Tibial artery (tissue), 4 donors: ENCODE measurements at places on chromosomes 2 and 18.

DNA sequence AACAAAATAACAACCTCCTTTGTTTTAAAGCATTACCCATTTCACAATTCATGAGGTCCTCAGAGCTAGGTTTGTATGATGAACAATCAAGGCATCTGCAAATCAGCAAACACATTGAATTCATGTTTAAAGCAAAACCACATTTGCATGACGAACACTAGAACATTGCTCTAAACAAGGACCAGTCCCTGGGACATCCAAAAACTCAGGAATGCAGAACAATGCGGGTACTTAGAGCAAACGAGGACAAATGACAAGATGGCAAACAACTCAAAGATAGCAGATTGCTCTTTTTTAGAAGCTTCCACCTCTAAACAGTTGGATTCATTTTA, 45.7 kb upstream of the RALBP1 start:
- H3K4me1 ChIP-seq: no peaks in the 10 kb centered on the region
- H3K27ac ChIP-seq: no peak overlapping the region
- no peaks in the 10 kb centered on the region for H3K36me3 ChIP-seq

- DNase-seq: no peak
- no peaks in the 10 kb centered on the region for H3K27me3 ChIP-seq
- H3K4me3 ChIP-seq: no peak overlapping the region
- no peaks in the 10 kb centered on the region for H3K36me3 ChIP-seq
- H3K27ac ChIP-seq: no peak overlapping the region
Observed at GRCh38 chr2:204367466-204367865, 177.8 kb upstream of the PARD3B start.

DNA sequence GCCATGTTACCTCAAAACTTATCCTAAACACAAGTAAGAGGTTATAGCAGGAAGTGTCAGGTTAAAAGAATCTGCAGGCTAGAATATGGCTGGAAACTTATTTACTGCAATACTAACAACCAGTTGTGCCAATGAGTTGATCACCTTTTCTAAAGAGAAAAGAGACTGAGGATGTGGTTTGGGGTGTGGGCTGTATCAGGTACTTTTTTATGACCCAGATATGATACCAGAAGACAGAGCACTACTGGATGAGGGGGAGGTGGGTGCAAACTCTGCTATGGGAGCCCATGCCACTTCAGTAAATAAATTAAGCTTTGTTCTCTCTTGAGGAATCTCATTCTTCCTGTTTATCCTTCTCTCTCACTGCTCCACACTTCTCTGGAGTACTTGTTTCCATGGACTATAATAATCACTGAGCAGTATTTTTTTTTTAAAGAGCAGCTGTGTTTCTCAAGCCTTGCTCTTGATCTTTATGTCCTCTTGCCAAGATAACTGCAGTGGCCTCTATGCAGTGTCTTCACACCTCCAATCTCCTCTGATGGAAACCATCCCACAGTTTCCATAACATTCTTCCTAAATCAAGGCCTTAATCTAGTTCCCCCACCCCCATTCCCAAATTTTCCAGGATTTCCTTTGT, 51.2 kb upstream of the NOSTRIN start:
- H3K4me3 ChIP-seq: no peak overlapping the region
- no peak overlapping the region for H3K27ac ChIP-seq
- no peaks in the 10 kb centered on the region for H3K27me3 ChIP-seq
- no peaks in the 10 kb centered on the region for H3K4me1 ChIP-seq
- H3K36me3 ChIP-seq: peaks cover 7% of the 10 kb centered on the region

DNA sequence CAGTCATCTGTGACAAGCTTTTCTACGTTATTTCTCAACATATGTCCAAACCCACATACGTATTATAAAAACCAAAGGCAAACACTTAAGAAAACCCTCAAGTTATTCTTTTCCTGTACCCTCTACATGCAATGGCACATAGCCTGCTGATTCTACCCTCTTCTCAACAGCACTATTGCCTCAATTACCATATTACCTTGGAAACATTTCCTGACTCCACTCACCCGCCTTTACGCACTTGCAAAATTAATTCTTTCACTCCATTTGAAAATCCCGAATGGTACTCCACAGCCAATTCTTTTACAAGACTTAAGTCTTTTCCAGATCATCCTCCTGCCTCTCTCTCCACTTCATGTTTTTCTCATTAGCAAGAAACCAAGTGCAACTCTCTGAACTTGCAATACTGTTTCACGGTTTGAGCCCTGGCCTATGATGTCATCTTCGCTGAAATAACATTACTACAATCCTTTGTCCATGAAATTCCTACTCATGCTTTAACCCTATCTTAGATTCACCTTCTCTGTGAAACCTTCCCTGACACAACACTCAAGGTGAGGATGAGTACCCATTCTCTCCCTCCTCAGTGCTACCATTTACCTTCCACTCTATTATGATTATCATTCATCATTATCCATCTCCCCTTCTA, 29.0 kb downstream of the SESTD1 start:
- H3K4me3 ChIP-seq: no peak overlapping the region
- H3K27me3 ChIP-seq: no peaks in the 10 kb centered on the region
- H3K36me3 ChIP-seq: no peaks in the 10 kb centered on the region
- DNase-seq: no peak
- H3K4me1 ChIP-seq: peaks cover 28% of the 10 kb centered on the region

- H3K36me3 ChIP-seq: no peaks in the 10 kb centered on the region
- no peak overlapping the region for H3K4me3 ChIP-seq
- DNase-seq: peak; percentile 52
- no peaks in the 10 kb centered on the region for H3K27me3 ChIP-seq
- peaks cover 33% of the 10 kb centered on the region for H3K4me1 ChIP-seq
Observed at GRCh38 chr2:98158305-98158704, 71.3 kb downstream of the VWA3B start.

GRCh38 chr2:174788291-174788929, 24.1 kb upstream of the CHRNA1 start:
- no peaks in the 10 kb centered on the region for H3K36me3 ChIP-seq
- H3K4me1 ChIP-seq: no peaks in the 10 kb centered on the region
- H3K4me3 ChIP-seq: no peak overlapping the region
- no peaks in the 10 kb centered on the region for H3K27me3 ChIP-seq
- H3K27ac ChIP-seq: no peak overlapping the region
- no peak for DNase-seq

DNA sequence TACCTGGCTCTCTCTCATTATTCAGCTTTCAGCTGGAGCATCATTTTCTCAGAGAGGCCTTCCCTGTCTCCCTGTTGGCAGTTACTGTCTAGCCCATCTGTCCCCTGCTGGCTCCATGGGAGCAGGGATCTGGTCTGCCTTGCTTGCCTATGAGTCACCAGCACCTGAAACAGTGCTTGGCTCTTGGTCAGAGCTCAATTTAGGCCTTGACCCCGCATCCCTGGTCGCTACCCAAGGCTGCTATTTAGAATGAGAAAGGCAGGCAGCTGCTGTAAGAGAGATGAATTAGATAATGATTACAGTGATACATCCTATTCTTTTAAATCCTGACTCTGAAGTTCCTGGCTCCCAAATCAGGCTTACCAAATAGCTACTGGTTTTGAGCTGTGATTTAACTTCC, 32.9 kb downstream of the KCNE4 start:
- H3K27ac ChIP-seq: no peak overlapping the region
- H3K27me3 ChIP-seq: no peaks in the 10 kb centered on the region

GRCh38 chr18:44245019-44245418, 435.7 kb upstream of the SETBP1 start:
- no peak for DNase-seq
- H3K4me3 ChIP-seq: no peak overlapping the region
- H3K27ac ChIP-seq: no peak overlapping the region
- no peaks in the 10 kb centered on the region for H3K27me3 ChIP-seq
- H3K4me1 ChIP-seq: no peaks in the 10 kb centered on the region

DNA sequence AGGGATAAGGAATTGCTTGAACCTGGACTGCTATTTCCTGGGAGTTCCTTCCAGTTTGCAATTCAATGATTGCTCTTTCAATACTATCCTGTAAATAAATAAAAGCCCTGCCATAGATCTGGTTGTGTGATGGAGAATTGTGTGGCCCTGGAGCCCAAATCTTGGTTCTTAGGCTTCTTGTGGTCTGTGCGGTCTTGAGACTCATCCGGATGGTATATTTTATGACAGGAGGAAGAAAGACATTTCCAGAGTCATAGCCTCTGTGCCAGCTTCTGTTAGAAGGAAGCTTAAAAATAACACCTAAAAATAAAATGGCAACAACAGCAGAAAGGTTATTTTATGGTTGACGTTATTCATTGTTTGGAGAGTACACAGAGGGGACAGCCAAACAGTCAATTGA, 137.7 kb downstream of the ABCA12 start:
- DNase-seq: no peak
- no peaks in the 10 kb centered on the region for H3K27me3 ChIP-seq
- no peaks in the 10 kb centered on the region for H3K4me1 ChIP-seq

- no peak overlapping the region for H3K27ac ChIP-seq
- no peak for DNase-seq
- no peak overlapping the region for H3K4me3 ChIP-seq
- H3K27me3 ChIP-seq: no peaks in the 10 kb centered on the region
- no peaks in the 10 kb centered on the region for H3K36me3 ChIP-seq
Observed at GRCh38 chr18:5196253-5197031, 615 bp downstream of the AKAIN1 start.

GRCh38 chr2:23563673-23564614, 179.0 kb downstream of the KLHL29 start:
- H3K4me3 ChIP-seq: no peak overlapping the region
- DNase-seq: peak; percentile 92
- peaks cover 70% of the 10 kb centered on the region for H3K4me1 ChIP-seq
- peaks cover 6% of the 10 kb centered on the region for H3K36me3 ChIP-seq
- H3K27me3 ChIP-seq: no peaks in the 10 kb centered on the region
- H3K27ac ChIP-seq: peak overlapping the region; percentile 79

DNA sequence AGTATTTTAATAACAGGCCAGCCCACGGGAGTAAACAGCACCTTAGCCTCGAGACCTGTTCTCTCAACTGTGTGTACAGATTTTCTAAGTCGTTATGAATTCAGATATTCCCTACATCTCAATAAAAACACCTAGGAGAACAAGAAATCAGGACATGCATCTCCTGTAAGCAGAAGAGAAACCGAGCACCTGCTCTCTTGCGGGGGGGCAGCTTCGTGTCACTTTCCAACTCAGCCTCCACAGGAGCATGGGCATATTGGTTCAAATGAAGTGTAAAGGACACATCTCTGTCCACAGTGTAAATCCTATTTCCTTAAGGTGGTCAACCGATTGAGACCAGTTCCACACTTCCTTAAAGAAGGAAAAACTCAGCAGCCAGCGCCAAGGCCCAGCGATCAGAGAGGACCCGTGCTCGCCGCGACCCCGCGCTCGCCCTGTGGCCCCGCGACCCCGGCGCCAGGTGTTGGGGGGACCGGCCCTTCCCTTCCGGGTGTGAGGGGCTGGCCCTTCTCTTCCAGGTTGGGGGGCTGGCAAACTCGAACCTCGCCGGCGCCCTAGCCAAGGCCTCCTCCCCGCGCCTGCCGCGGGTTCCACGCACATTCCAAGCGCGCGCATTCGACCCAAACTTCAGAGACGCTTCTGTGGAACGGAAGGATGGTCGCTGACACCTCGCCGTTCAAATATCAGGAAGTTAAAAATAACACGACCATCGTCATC, 652 bp downstream of the SH3YL1 start:
- H3K4me3 ChIP-seq: peak overlapping the region; percentile 87
- no peak overlapping the region for H3K27ac ChIP-seq
- H3K4me1 ChIP-seq: peaks cover 4% of the 10 kb centered on the region
- H3K36me3 ChIP-seq: no peaks in the 10 kb centered on the region
- DNase-seq: no peak
- no peaks in the 10 kb centered on the region for H3K27me3 ChIP-seq
